ENCODE measurements at places on chromosomes 1 and 21.

- DNase-seq = no peak
Measured at GRCh38 chr21:25759573-25759972, 24.8 kb downstream of the GABPA start.

DNA sequence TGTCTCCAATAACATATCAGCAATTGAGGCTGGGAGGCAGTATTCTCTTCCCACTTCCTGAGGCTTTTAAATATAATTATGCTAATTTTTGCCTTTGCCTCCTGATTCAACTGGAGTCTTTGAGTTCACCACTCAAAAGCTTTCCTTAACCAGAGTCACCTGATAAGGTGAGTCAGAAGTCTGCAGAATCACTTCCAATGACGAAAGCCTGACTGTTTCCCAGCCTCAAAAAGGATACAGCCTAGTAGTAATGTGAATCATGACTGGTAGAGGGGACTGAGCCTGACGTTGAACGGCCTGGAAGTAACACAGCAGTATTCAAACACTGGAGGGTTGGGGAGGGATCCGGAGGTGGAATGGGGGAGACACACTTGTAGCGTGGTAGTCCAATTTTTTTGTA is 10.4 kb upstream of the MRPL9 start:
- DNase-seq = no peak

- DNase-seq = peak; percentile 59
Measured at GRCh38 chr1:31595836-31596736, 19.8 kb downstream of the TINAGL1 start.

- DNase-seq = no peak
Measured at GRCh38 chr1:76833151-76833550, 34.1 kb upstream of the ST6GALNAC5 start.

- no peak for DNase-seq
Measured at GRCh38 chr1:85378534-85378933, 86.4 kb downstream of the DDAH1 start.

DNA sequence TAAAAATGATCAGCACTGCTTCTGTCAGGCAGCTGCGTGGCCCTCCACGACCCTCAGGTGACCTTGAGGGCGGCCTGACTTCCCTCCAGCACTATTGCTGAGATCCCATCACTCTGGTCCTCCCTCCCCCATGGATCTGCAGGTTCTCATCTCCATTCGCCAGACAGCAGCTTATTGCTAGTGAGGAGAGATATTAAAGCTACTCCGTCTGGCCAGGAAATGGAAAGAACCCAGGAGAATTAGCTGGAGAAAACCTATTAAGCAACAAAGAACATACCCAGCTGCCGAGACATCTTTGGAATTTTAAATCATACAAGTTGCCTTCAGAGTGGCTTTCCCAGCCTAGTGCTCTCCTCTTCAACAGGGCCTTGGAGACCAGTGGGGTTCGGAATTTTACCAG is 25.7 kb upstream of the KCNN3 start:
- DNase-seq = no peak

- DNase-seq = no peak
Measured at GRCh38 chr1:1020000-1020404, at the start of gene AGRN. TSS of gene AGRN (plus strand) at chr1:1020120. CDS start at chr1:1020173, 53 bp downstream.

DNA sequence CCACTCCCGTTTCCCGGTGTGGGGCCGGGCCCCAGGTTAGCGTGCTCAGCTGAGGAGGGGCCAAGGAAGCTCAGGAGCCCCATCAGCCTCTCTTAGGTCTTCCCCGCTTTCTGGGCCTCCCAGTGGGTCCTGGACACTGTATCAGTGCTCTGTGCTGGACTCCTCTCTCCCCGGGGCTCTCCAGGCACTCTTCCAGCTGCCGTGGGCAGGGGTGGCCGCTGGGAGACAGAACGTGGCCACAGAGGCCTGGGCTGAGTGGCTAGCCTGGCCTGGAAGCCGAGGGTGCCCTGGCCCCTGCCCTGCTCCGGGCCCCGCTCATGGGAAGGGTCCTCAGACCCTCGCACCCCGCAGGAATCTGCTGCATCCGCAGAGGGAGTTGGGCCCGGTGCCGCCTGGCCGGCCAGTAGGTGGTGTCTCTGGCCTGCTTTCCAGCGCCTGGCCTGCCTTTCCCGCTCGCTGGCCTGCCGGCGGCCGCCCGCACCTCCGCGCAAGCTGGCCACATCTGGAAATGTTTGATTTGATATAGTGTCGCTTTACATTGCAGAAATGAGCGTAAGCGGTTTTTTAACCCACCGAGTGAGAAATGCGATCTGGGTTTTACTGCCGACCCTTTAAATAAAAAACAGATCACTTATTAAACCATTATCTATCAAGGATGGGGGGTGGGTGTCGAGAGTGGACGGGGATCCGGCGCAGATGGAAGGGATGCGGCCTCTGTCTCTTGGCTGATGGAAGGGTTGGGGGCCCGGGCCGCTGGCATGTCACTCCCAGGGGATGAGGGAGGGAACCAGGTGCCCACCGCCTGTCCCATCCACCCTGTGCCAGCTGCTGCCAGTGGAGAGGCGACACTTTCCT is 74.4 kb upstream of the TTC34 start:
- no peak for DNase-seq

DNA sequence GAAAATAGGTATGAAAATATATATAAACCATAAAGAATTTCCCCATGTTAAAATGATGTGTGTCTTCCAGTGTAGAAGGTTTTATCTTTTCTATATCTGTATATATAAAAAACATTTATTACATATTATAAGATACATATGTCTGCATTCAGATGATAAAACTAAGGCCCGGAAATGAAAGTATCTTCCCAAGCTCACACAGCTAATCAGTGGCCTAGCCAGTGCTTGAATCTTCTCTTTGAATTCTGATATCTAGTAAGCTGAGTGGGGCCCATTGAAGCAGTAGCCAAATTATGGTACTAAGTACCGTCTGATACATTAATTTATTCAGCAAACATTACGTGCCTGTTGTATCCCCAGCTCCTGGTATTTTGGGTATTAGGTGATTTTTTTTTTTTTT is 28.6 kb downstream of the UCK2 start:
- no peak for DNase-seq

GRCh38 chr1:91501523-91501851 is 836 bp downstream of the CDC7 start:
- peak; percentile 96 for DNase-seq

GRCh38 chr1:2228694-2229036 is 546 bp downstream of the SKI start:
- DNase-seq = no peak

DNA sequence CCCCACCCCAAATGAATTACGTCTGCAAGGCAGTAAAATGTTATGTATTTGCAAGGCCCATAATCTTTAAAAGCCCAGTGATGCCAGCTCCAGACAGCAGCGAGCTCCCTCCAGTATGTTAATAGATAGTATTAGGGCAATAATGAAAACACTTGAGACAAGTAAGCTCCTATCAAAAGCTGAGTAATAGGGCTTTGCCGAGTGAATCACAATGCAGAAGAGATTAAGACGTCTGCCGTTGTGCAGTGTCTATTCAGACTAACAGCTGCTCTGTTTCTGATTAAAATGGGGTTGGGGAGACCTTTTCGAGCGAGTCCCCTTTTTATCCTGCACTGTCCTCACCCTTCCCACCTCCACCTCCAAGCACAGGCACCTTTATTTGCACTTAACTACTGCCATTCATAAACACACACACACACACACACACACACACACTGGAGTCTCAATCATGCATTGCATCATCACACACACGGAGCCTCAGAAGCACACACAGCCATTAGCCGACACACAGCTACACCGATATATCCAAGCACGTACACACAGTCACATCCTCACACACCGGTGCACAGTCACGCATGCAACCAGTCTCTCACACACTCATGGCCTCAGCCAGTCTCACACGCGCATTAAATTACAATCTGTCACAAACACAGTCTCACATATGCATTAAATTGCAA is 46.0 kb upstream of the FOXO6 start:
- peak; percentile 25 for DNase-seq

GRCh38 chr1:150225546-150225945 is 10.4 kb downstream of the ANP32E start:
- no peak for DNase-seq

- DNase-seq = no peak
Measured at GRCh38 chr21:37155186-37155585, 82.1 kb downstream of the TTC3 start.

DNA sequence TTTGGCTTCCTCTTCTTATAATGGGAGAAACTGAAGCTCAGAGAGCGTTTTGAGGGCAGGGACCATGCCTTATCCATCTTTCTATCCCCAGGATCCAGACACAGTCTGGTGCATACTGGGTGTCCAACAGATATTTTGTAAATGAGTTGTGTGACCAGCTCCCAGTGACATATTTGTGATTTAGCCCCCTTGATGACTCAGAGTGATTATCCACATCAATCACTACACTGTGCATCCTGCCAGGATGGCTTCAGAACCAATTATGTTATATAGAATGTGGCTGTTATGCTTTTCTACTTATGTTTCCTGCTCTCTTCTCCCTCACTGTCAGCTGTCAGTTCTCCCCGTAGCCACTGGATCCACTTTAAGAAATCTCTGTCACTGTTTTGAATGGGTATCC is 11.3 kb downstream of the OLFML3 start:
- no peak for DNase-seq

GRCh38 chr1:67515324-67516080 is 85.3 kb upstream of the SERBP1 start:
- no peak for DNase-seq

GRCh38 chr1:209672705-209673630 is 2.2 kb upstream of the G0S2 start:
- DNase-seq = no peak

- DNase-seq = no peak
Measured at GRCh38 chr1:50279622-50280330, 143.5 kb downstream of the DMRTA2 start.

DNA sequence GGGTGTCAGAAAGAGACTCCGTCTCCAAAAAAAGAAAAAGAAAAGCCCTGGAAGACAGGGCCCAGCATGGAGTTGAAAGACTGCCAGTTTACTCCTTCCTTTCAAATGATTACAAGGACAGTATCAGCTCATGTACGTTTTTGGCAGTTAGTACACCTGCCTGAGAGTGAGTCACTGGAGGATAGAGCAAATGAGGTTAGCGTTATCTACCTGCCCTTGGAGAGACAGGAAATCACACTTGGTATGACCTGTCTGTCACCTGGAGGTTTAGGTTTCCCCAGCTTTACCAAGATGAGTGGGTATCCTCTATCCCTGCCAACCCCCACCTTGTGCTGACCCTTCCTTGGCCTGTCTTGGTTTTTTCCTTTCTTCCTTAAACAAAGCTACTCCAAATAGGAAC is 96.8 kb upstream of the BMP8A start:
- no peak for DNase-seq

- DNase-seq = no peak
Measured at GRCh38 chr21:29555601-29556000, 256.9 kb downstream of the BACH1 start.

DNA sequence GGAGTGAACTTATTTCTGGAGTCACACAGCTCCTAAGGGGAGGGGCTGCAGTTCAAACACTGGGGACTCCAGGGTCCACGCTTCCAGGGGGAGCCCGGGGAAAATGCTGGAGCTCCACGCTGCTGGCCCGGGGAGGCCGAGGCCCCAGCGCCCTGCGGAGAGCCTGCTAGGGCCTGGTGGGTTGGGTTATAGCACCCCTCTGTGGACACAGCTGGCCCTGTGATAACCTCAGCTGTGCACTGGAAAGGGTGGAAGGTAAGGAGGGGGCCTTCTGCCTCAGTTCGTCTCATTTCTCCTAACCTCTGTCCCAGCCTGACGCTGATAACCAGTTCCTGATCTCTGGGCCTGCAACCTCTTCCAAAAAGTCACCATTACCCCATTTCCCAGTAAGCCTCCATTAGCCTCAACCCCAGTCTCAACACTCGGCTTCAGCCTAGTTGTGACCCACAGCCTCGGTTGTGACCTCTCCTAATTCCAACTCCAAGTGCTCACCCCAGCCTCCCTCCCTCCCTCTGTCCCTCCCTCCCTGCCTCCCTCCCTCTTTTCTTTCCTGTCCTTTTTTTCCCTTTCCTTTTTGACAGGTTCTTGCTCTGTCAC is 7.1 kb downstream of the NBL1 start:
- DNase-seq = no peak

DNA sequence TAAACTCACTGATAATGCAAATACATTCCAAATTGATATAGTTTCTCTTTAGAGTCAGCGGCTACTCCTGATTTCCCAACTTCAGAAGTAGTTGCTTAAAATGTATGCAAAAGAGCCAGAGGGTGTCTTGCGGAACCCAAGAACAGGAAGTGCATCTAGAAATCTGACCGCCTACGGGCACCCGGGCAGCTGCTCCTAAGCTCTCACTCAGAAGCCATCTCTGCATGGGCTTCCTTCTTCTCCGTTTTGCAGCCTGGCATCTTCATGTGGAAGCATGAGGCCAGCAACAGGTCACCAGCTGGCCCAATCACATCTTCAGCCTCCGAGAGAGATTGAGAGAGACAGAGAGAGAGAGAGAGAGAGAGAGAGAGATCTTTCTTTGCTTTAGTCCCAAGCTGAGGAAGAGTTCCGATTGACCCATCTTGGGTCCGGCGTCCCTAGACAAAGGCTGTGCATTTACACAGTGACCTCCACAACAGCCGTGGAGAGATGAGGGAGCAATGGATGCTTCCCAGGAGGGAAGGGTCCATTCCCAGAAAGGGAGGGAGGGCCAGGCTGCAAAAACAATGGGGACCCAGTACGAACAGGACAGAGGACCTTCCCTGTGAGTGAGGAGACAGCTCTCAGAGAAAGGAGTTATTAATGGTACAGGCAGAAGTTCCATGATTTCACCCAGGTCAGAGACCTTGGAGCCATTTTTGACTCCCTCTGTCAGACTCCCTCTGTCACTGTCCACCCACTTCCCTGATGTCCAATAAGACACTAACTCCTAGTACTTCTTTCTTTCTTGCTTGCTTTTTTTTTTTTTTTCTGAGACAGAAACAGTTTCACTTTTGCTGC is 28.2 kb upstream of the SLC30A1 start:
- DNase-seq = peak; percentile 11

DNA sequence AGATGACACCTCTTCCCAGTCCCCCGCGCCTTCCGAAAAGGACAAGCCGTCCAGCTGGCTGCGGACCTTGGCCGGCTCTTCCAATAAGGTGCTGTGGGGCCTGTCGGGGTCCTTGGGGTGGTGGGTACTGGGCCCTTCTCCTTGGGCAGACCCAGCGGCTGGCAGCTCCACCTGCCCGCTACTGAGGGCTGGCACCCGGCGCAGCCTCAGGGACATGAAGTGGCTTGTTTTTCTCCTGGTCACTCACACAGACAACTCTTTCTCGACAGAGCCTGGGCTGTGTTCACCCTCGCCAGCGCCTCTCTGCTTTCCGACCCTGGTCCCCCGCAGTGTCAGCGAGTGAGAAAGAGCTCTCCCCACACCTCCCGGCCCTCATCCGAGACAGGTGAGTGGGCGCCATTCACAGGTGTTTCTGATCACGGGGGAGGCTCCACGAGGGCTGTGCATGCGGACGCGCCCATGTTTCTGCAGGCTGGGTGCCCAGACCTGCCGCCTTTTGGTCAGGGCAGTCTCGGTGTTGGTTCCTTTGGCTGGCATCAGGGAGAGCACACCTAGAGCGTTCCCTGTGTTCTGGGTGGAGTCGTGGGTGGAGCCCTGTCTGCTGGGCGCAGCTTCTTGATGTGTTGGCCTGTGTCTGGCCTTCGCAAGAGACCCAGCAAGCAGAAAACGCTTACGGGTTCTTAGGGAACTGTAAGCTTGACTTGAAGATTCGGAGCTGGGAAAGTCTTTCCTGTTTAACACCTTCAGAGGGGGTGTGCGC is 75.1 kb downstream of the SKI start:
- DNase-seq = no peak

- DNase-seq = peak; percentile 80
Measured at GRCh38 chr1:64242895-64243756, 39.7 kb downstream of the UBE2U start.

GRCh38 chr1:53766831-53767405 is 28.0 kb upstream of the GLIS1 start:
- DNase-seq = no peak
